NCI-H187 (cell line): ENCODE measurements at places on chromosomes 6 and 20.

- no peak for DNase-seq
These were observed 71.0 kb downstream of the TRAM2 start for GRCh38 chr6:52505726-52506409.

DNA sequence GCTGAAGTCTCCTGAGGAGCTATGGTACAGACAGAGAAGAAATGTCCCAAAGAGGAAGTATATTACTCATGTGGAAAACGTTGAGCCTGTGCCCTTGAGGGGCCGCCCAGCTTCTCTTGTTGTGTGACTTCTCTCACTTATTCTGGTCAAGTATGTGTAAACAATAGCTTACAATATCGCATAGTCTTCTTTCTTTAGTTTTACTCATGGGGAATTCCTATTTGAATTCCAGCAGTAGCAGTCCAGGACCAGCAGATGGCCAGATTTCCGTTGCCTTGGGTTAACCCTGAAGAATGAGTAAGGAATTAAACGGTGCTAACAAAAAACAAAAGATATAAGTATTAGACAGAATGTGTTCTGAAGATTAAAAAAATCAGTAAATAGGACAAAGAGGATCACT lies 522.0 kb upstream of the GJE1 start:
- no peak for DNase-seq

GRCh38 chr6:118101831-118102345 lies 194.8 kb downstream of the SLC35F1 start:
- DNase-seq = no peak

- DNase-seq = no peak
These were observed 353.1 kb upstream of the TSHZ2 start for GRCh38 chr20:52619101-52619500.

GRCh38 chr20:24859539-24859938 lies 89.5 kb upstream of the CST7 start:
- no peak for DNase-seq

- no peak for DNase-seq
These were observed 285.8 kb upstream of the SUPT3H start for GRCh38 chr6:45663251-45664221.

- no peak for DNase-seq
These were observed 304.7 kb upstream of the RGS17 start for GRCh38 chr6:153435787-153436186.
